ENCODE measurements at places on chromosomes 5 and 9.

DNA sequence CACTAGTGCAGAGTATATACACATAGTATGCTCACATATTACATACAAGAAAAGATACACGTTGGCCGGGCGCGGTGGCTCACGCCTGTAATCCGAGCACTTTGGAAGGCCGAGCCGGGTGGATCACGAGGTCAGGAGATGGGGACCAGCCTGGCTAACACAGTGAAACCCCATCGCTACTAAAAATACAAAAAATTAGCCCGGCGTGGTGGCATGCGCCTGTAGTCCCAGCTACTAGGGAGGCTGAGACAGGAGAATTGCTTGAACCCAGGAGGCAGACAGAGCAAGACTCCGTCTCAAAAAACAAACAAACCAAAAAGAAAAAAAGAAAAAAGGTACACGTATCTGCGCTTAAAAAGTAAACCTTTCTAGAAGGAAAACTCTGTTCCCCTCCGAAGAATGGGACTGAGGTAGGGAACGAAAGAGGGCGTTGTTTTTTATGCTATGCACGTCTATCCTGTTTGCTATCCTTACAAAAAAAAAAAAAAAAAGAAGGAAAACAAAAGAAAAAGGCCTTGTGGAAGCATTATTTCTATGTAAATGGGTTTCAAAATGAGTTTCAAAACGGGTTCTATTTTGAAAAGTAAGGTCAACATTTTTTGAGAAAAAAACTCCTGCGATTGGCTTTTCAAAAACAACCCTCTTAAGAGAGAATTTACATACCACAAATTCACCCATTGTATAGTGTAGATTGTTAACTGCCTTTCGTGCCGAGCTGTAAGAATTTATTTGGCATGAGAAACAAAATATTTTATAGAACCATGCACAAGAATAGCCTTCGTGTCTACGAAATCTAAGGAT, 1.2 kb downstream of the AK3 start:
- no peak for DNase-seq

- DNase-seq, result no peak
Measured at GRCh38 chr5:14432931-14433589, 148.5 kb upstream of the OTULINL start.

GRCh38 chr5:4758996-4759395, 381.1 kb upstream of the ADAMTS16 start:
- no peak for DNase-seq

DNA sequence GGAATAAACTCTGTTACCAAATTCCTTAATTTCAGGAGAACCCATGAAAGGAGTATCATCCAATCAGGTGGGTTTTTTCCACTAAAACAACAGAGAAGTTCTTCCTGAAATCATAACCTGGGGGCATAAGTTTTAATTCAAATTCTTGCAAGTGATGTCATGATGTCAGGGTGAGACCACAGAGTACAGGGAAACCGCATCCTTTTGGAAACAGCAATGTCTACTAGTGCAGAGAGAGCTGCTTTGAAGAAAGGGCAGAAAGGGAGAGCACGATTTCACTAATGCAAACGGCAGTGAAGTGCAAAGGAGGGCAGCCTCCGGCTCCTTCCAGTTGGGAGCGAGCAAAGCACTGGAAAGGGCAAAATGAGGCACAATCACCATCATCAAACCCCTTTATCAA, 20.6 kb upstream of the CMBL start:
- no peak for DNase-seq

- DNase-seq, result no peak
Measured at GRCh38 chr5:173727839-173728778, 111.7 kb upstream of the BOD1 start.

DNA sequence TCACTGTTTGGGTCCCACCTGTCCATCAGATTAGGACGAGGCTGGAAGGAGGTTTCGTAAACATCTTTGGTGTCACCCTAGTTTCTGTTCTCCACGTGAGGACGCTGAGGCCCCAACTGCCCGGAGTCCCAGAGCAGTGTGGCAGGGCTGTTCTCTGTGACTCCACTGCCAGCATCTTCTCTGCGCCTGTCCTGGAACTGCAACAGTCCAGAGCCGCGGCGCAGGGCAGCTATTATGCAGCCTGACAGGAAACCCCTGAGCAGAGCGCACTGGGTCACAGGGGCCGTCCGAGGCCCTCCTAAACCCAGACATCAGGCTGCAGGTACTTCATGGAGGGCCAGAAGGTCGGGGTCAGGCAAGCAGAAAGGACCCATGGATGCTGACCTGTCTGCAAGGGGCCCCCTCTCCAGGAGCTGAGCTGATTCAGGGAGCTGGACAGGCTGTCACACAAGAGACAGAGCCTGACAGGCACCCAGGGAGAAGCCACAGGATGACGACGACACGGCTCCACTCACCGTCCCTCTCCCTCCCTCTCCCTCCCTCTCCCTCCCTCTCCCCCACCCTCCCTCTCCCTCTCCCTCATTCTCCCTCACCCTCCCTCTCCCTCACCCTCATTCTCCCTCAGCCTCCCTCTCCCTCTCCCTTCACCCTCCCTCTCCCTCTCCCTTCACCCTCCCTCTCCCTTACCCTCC, 31.7 kb downstream of the DBH start:
- DNase-seq, result no peak

DNA sequence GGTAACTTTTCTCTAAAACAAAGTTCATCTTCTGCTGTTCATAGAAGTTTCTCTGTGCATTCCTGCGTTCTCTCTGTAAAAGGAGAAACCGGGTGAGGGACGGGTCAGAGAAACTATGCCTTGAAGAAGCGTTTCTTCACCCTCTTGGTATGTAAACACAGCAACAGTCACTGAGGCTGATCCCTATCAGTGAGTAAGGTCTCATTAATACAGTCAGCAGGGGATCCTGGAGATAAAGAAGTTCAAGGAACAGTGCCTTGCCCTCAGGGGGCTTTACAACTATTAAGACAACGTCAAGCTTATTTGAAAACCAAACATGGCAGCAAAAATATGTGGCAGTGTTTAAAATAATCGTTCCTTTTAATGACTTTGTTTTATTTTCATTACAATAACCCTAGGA, 202.9 kb upstream of the IL12B start:
- DNase-seq, result peak; percentile 37
